ENCODE measurements at places on chromosomes 13 and 19. TPM values are rescaled to one million over a fixed set of nuclear protein-coding genes. Genes with fewer than 3 reads are reported as not detected.
A peak's percentile ranks its signal among the peaks of the same experiment; 100 is the strongest.

- DNase-seq = no peak
Measured at GRCh38 chr13:33284916-33285315, 639 bp downstream of the STARD13 start.

DNA sequence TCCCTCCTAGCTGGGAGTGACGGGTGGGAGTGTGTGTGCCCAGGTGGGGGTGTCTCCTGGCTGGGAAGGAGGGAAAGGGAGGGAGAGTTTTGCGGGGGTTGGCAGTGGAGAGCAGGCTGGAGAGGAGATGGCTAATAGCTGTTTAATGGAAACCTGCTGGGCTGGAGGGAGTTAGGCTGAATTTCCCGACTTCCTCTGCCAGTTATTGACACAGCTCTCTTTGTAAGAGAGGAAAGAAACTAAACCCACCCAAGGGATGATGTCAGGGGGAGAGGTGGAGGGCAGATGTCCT lies 10.2 kb upstream of the ILF3 start:
- DNase-seq = no peak

SOX21 gene
- total RNA-seq = not detected

KLK5 gene
- not detected for total RNA-seq

GRCh38 chr19:29006057-29006735 lies 206.8 kb downstream of the UQCRFS1 start:
- DNase-seq = no peak

DNA sequence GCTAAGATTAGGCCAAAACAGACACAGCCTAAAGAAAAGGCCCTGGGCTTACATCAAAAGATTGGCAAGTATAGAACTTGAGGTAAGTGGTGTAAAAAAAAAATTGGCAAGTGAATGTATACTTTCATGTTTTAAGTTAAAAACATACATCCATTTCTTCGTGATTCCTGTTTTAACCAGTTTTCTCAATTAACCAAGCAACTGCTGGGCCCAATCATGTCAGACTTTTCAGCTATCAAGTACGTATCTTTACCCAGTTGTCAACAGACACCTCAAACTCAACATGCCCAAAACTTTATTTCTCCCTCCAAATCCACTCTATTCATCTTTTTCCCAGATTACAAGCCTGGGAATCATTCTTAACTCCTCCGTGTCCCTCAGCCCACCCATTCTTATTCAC lies 1.0 kb downstream of the PCID2 start:
- DNase-seq = no peak

- peak; percentile 47 for DNase-seq
Measured at GRCh38 chr19:12840091-12841079, 2.1 kb downstream of the MAST1 start.

All from fibroblast of lung (primary cell).